AG20443 (cell line): ENCODE measurements at places on chromosomes 1 and 21.

DNA sequence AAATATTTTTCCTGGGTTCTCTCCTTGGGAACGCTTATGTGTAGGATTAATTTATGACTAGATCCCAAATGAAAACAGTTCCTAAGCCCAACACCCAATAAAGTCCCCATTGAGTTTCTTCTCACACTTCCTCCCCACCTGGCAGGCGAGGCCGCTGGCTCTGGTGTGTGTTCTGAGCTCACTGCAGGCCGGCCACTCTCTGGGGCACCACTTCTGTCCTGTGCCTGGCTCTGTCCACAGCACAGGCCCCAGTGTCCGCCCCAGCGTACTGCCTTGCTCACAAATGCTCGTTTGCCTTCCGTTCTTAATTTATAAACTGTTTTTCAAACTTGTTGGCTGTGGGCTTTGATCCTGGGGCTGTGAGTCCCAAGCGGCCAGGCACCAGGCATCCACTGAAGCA, 90.6 kb downstream of the TLR5 start:
- no peak for DNase-seq

DNA sequence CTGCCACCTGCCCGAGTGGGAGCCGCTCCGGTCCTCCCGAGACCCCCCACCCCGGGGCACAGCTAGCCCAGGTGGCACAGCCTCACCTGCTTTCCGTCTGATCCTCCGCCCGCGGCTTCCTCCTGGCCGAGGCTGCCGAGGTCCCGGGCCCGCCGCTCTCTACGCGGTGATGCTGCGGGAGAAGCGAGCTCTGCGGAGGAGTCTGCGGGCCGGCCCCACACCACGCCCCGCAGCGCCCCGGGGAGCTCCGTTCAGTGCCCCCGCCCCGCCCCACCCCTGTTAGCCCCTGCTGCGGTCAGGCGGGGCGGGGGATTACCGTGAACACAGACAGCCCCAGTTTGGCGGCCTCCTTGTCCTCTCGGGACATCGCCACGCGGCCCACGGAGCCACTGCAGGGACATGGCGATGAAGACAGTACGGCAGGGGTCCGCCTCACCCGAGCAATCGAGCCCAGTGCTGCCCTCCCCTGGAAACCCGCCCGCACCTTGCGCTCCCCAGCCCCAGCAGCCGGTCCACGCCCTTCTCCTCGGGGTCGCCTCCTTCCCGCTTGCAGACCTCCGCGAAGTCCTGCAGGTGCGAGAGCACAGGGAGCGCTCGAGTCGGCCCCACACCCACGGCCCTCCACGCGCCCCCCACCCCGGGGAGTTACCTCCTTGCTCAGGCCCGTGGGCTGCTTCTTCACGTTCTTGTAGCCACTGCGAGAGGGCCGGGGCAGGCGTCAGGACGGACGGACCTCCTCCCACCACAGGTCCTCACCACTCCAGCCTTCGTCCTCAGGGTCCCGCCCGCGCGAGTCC, 933 bp downstream of the C1orf35 start:
- peak; percentile 53 for DNase-seq

- DNase-seq, result no peak
These were observed 111.9 kb upstream of the C1orf105 start for GRCh38 chr1:172308577-172308976.

DNA sequence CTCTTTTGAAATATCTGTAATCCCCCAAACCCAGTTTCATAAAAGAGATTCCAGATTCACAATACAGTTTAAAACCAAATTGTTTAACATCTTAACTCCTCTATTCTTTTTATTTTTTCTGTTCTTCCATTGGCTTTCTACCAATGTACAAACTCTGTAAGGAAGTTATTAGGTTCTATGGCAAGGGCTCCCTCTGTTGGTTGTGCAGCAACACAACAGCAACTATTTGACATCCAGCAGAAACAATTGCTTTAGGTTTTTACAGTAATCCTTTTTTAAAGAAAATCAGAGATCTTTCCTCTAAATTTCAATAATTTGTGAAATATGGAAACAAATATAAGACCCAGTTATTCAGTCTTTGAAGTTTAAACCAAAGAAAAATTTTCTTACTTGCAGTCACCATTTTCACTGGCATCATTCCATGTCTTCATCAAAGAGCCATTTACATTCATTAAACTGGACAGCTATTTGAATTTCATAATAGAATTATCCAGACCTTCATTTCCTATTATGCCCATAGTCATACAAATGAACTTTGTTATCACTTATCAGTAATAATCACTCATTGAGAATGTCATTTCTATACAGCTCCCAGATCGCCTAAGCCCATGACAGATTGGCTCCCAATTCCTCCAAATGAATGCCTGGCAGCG, 46.5 kb upstream of the RNF11 start:
- peak; percentile 76 for DNase-seq

GRCh38 chr1:40853885-40854170, 8.3 kb downstream of the CITED4 start:
- DNase-seq, result no peak

GRCh38 chr1:9892563-9893528, 17.2 kb downstream of the CTNNBIP1 start:
- DNase-seq, result peak; percentile 76

DNA sequence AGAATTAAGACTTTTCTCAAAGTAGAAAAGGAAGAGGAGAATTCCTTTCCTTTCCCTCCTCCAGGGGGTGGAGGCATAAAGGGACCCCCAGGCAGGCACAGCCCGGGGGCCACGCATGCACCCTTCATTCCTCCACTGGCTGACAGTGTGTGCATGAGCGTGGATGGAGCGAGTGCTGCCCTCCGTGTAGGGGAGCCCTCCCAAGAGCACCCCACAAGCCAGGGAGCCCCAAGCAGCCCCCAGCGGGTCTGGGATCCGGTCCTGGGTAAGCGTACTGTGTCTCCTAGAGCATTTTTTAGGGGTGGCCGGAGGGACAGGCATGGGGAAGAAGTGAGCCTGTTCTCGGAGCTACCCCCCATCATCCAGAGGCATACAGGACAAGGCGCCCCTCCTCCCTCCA, 120.5 kb downstream of the SIK1 start:
- DNase-seq, result no peak

DNA sequence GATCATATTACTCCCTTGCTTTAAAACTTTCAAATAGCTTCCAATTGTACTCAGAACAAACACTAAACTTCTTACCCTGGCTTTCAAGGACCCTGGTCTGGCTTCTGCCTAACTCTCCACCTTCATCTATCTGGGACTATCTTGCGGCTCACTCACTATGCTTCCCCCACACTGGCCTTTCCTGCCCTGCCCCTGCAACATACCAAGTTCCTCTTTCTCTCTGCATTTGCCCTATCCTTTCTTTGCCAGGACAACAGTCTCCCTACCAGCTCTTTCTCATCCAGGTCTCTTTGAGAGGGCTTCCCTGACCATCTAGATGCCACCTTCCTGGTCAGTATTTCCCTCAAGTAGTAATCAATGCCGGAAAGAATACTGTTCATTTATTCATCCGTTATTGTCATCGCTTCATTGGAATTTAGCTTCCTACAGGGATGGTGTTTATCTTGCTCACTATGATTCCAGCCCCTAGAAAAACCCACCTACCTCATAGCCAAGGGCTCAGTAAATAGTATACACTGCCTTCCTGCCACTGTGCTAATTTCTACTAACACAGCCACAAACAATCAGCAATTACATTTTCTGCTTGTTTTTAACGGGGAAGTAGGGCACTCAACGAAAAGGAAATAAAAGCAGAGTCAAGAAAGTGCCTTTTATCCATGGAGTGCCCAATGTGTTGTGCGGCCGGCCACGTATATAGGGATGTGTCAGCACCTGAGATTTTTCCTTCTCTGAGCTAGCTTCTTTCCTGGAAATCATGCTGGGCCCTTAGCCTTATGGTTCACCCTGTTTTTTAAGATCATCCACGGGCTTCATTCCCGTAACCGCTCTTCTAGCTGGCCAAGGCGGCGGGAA, 521 bp upstream of the CDC7 start:
- no peak for DNase-seq

GRCh38 chr1:113654883-113655282, 104.4 kb downstream of the PHTF1 start:
- no peak for DNase-seq

DNA sequence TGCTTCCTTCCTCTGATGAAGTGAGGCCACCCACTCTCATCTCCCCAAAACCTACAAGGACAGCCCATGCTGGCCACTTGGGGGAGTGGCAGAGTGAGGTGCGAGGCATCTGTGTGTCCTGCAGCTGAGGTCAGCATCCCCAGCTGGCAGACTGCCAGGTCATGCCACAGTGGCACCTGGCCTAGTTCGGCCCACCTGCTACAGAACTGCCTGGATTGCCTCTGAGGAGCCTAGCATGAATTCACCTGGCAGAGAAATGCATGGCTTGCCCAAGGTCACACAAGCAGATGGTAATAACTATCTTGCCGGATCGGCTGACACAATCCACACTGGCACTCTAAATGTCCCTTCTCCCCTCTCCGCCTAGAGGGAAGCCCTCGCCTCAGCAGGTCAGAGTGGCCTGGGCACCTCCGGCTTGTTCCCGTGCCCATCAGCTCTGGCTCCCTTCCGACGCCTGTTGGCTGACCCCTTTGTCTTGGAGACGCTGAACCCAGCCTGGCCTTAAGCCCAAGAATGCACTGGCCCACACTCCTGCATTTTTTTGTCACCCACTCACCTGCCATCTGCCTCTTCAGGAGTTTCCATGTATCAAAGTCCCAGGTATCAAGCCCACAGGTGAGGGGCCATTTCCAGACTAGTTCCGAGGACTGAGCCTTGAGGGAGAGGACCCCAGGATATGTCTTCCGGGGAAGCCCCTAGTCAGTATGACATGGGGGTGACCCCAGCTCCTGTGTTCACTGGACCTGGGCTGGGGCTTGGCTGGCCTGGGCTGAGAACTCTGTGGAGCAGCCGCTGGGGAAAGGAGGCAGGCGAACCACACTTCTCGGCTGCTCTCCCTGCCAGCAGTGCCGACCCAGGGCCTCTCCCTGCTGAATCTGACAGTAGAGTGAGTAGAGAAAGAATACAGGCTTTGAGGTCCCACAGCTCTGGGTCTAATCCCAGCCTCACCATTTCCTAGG, 21.7 kb downstream of the ECE1 start:
- no peak for DNase-seq

DNA sequence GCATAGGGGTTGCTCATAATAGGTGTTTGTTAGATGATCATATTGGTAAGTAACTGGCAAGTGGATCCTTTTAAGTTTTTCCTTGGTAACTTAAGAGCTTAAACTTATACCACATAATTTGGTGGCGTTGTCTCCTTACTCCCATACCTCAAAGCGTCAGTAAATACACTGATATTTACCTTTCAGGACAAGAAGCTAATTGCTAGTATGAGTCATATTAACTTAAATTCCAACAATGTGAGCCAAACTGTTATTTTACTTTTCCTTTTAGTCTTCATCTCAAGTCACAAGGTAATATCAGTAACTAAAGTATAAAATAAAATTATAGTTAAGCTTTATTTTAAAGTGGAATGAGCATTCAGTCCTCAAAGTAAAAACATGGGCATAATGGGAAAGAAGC, 9.0 kb upstream of the SH3GLB1 start:
- no peak for DNase-seq

- no peak for DNase-seq
These were observed 1.8 kb downstream of the MRPS21 start for GRCh38 chr1:150295476-150295875.

DNA sequence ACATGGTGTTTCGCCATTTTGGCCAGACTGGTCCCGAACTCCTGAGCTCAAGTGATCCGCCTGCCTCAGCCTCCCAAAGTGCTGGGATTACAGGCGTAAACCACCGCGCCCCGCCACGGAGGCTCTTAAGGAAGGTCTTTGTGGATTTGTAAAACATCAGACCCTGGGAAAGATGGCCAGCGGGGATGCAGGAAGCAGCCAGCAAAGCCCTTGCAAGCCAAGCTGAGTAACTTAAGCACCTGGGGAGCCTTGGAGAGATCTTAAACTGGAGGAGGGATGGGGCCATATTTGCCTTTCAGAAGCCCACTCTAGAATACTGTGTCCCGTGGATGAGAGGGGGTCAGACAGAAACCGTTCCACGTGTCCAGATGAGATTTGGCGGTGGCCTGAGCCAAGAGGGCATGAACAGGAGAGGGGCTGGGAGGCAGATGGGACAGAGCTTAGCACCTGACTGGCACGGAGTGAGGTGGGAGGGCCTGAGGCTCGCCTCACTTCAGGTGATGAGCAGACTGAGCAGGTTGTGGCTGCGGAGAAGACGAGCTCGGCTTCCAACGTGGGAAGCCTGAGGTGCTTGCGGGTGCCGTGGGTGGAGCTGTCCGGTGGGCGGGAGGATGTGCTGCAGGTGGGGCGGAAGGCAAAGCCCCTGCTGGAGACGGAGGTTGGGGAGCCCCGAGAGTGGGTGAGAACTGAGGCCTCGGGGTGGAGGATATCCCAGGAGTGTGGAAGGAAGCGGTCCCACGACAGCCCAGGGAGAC, 11.7 kb downstream of the C1orf216 start:
- no peak for DNase-seq

- DNase-seq, result no peak
These were observed 41.3 kb downstream of the DYRK1A start for GRCh38 chr21:37407719-37408420.

- DNase-seq, result peak; percentile 74
These were observed 5.0 kb upstream of the ARL8A start for GRCh38 chr1:202149566-202149965.

GRCh38 chr1:8334106-8334851, 16.4 kb downstream of the SLC45A1 start:
- no peak for DNase-seq

- peak; percentile 21 for DNase-seq
These were observed 897 bp downstream of the ZYG11B start for GRCh38 chr1:52727114-52727586.

DNA sequence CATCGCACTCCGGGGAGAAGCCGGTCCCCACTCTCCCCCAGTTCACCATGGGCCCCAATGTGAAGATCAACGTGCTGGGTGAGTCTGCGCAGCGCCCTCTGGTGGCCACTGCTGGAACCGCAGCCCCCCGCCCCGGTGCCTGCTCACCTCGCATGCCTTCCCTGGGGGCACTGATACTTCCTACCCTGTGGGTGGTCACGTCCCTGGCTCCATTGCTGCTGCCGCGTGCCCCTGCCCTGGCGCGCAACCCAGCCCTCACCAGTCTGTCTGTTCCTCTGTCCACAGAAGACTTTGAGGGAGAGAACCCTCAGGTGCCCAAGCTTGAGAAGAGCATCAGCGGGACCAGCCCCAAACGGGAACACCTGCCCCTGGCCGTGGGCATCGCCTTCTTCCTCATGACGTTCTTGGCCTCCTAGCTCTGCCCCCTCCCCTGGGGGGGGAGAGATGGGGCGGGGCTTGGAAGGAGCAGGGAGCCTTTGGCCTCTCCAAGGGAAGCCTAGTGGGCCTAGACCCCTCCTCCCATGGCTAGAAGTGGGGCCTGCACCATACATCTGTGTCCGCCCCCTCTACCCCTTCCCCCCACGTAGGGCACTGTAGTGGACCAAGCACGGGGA, 7.6 kb downstream of the EFNA3 start:
- DNase-seq, result peak; percentile 80
